ENCODE measurements at places on chromosomes 11 and 22.

DNA sequence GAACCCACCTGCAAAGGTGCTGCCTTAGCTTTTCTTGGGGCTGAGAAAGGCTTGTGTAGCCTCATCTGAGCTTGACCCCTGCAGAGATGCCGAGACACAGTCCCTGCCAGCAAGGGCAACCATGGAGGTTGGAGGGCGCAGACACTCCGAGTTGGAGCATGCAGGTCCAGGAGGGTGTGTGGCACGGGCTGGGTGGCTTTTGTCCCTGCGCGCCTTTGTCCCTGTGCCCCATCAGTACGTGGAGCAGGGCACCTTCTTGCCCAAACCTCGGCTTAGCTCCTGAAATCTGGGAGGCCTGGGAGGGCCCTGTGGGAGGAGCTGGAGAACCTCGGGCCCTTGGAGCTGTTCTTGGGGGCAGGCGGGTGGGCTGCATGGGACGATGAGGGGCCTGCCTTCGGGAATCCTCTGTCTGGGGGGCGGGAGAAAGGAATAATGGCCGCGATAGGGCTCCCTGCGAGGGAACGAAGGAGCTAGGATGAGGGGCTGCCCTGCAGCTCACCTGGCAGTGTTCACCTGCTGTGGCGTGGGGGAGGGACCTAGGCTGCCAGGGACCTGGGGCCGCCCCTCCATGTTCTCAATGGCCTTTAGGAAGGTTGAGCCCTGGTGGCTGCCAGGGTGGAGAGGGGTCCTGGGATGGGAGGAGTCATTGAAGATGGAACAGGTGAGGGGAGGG lies 3.4 kb downstream of the BRSK2 start:
- DNase-seq = no peak

DNA sequence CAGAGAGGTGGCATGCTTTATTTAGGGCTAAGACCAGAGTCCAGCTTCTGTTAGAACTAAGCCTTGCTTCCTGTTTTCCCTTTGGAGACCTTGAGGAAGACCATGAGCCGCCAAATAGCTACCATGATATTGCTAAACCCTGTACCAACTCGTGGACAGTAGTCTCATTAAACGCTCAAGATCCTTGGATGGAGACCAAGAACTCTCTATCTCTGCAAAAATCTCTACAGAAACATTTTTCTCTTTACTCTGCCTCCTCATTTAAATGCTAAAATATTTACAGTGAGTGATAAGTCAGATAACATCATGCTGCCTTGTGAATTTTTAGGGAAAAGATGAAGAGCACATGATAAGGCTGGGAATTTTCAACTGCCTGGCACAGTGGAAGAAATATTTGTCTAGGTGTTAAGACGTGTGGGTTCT lies 197.8 kb downstream of the MAML2 start:
- no peak for DNase-seq

DNA sequence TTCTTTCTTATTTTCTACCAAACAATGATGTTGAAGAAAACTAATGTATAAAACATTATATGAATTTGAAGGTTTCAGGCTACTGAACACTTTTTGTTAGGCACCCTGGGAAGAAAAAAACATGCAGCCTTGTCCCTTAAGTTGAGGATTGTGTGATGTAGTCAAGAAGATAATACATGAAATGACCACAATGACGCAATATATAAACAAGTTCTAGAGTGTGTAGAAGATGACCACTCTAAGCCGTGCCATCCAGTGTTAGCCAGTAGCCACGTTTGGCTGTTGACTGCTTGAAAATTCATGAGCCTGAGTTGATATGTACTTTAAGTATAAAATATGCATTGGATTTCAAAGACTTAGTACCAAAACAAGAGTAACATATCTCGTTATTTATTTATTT lies 16.2 kb downstream of the SWAP70 start:
- no peak for DNase-seq

GRCh38 chr11:20647976-20648565 lies 21.3 kb upstream of the NELL1 start:
- no peak for DNase-seq

DNA sequence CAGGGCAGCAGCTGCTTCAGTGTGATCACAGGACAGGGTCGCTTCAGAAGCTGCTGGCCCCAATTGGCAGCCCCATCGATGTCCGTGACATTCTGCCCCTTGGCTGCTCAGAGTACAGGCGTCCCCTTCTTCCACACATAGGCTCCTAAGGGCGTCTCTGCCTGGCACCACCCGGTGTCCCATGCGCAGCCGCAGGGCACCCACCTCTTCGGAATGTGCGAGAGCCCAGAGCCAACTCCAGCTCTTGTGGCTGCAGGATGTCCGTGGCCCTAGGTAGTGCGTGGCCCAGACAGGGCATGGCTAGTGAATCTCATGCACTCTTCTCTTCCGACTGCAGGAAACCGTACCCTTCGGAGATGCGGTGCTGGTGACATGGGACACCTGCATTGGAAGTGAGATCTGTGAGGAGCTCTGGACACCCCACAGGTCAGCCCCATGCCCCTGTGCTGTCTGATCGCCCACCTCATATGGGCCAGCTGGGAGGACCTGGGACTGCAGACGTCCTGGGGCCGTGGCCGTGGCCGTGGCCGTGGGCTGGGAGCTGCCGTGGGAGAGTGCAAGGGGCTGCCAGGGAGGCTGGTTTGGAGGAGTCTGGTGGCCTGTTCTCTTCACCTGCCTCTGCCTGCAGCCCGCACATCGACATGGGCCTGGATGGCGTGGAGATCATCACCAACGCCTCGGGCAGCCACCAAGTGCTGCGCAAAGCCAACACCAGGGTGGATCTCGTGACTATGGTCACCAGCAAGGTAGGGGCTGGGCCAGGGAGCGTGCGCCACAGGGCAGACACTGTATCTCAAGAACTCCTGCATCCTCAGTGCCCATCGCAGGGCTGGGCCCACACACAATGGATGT lies 20.2 kb downstream of the NADSYN1 start:
- DNase-seq = no peak

DNA sequence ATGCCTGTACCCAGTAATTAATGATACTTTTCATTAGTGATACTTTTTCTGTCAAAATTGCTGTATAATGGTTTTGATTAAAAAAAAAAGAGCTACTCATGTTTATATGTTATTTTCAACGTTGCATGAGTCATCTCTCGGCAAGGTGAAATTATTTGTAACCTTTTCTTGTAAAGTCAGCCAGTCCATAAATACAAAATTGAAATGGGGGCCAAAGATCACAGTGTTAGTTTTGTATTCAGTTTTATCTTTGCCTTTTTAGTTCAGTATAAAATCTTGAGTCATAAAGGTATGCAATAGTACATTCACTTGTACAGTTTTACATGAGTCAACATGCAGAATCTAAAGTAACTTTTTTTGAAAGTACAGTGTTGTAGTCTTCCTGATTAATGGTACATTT lies 4.3 kb downstream of the ARHGEF12 start:
- no peak for DNase-seq

GRCh38 chr11:105705786-105706530 lies 96.1 kb downstream of the GRIA4 start:
- no peak for DNase-seq

- DNase-seq = no peak
These were observed 82.9 kb downstream of the KIRREL3 start for GRCh38 chr11:126917531-126918204.

DNA sequence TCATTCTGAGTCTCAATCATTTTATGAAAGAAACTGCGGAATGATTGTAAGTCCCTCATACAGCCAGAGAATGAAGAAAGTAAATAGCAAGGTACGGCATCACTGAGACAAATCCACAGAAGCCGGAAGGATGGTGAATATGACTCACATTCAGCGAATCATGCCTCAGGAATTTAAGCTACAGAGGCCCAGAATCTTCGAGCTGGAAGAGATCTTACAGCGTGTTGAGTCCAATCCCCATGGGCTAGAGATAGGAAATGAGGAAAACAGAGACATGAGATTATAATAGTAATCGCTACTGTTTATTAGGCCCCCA lies 173.2 kb downstream of the KIF18A start:
- no peak for DNase-seq

DNA sequence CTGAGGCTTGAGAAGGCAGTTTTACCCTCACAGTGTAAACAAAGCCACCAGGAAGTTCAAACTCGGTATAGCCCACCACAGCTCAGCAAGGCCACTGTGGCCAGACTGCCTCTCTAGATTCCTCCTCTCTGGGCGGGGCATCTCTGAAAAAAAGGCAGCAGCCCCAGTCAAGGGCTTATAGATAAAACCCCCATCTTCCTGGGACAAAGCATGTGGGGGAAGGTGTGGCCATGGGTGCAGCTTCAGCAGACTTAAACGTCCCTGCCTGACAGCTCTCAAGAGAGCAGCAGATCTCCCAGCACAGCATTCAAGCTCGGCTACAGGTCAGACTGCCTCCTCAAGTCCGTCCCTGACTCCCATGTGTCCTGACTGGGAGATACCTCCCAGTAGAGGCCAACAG lies 69.7 kb downstream of the TTC28 start:
- no peak for DNase-seq

Measured in NCI-H2171 (cell line).